ENCODE measurements at places on chromosomes 6 and 20. TPM values are rescaled to one million over a fixed set of nuclear protein-coding genes. Genes with fewer than 3 reads are reported as not detected.

HLA-DRA gene
- total RNA-seq: 259 TPM

SNAP25 gene
- 1.6 TPM for total RNA-seq

PNISR gene
- total RNA-seq: 294 TPM

DEFB124 gene
- not detected for total RNA-seq

TBX18 gene
- 8.8 TPM for total RNA-seq

DNA sequence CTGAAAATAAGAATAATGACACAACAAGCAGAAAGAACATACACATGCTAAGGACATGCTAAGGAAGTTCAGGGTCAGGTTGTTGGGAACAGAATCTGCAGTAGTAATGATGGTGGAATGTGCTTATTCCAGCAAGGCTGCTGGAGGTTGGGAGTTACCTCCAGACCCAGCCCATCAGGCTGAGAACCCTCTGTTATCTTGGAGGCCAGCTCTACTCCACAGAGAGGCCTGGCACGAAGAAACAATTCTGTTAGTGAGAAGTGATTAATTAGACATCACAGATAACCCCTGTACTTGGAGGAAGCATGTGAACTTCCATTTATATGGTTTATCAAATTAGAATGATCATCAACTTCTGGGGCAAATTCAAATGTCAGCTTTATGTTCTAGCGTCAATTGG, 22.1 kb upstream of the ARHGAP18 start:
- no peak for DNase-seq

DNA sequence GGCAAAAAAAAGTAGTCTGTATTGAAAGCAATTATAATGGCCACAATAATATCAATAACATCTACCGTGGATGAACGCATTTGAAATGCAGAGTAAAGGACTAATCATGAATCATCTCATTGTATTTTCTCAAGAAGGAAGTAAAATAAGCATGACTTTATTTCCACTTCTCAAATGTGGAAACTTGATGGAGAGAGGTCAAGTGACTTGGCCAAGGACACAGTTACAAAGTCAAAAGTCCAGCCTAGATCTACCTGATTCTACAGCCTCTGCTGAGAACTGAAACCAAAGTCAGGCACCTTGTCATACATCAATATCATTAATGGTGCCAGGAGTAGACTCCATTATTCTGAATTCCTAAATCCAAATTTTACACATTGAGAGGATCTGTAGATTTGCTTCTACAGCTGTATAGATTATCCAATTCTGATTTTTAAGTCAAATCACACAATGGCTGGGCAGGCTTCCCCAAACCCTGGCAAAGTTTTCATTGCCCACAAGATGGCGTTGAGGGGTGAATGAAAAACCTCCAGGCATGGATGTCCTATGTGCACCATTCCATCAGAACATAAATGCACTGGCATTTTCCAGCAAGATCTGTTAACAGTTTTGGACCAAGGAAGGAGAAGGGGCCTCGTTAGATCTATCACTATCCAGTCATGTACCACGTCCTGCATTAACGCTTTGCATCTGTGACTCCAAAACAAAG, 423.1 kb downstream of the MAFB start:
- no peak for DNase-seq

GRCh38 chr20:1555952-1556351, 1.6 kb downstream of the SIRPD start:
- no peak for DNase-seq

- DNase-seq: no peak
These were observed 46.2 kb downstream of the SLC22A23 start for GRCh38 chr6:3410385-3411360.

- no peak for DNase-seq
These were observed 118.8 kb upstream of the ZNF217 start for GRCh38 chr20:53712212-53712977.

GRCh38 chr20:6401893-6402557, 279.2 kb upstream of the FERMT1 start:
- DNase-seq: no peak

Data from breast epithelium (tissue), 4 donors.